NCI-H82 (cell line): ENCODE measurements at places on chromosomes 11 and 22.

DNA sequence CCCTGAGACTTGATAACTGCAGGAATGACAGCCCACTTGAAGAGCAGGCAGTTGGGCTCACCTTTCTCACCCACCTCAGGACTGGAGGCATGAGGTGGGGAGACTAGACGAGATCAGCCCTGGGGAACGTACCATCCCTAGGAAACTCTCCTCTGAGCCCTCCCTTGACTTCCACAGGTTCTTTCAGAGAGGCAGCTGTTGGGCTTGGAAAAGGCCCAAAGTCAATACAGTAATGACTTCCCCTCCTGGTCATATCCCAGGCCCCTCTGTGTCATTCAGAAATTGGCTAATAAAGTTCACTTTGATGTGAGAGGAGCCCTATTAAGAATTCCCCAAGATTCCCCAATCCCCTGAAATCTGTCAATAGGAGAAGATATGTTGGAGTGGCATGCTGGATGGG lies 5.8 kb upstream of the NECTIN1 start:
- DNase-seq = no peak

DNA sequence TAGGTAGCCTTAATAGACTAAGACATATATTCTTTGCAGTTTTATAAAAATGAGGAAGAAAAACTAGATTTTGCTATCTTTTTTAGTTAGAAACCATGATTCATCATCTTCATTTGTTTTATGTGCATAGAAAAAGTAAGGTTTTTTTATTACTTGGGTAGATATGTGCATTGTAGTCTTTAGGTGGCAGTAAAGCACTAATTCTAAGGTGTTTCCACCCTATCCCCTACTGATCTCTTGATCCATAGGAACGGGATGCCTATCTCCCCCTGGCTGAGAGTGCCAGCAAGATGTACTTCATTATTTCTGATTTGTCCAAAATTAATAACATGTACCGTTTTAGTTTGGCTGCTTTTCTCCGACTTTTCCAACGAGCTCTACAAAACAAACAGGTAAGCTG lies 148.1 kb downstream of the DYNC2H1 start:
- peak; percentile 59 for DNase-seq

DNA sequence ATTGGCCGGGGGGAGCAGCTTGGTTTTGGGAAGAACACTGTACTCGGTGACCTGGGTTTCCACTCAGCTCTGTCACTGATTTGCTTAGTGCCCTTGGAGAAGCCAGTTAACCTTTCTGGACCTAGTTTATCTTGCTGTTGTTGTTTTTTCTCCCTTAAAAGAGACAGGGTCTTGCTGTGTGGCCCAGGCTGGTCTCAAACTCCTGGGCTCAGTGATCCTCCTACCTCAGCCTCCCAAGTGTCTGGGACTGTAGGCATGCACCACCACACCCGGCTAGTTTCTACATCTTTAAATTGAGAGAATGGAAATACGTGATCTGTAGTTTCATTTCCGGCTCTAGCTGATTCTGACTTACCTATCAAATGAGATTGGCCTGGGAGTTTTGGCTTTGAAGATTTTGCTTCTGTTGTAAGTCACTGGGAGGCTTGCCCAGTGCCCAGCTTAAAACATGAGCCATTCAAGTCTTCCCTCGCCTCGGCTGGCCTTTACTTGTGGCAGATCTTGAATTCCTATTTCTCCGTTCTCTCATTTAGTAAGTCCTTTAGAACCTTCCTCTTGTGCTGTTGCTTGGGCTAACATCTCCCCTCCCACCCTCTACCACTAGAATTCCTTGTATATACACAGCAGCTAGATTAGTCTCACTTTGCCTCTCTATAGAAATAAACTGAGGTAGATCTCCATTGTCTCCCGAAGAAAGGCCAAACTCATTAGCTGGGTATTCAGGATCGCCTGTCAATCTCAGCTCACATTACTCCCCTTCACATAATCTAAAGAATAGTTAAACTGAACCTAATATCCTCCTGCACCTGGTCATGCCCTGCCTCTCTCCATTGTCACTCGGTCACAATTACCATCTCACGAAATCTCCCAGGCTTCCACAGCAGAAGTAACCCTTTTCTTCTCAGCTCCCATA lies 87.7 kb upstream of the SLC25A18 start:
- no peak for DNase-seq

DNA sequence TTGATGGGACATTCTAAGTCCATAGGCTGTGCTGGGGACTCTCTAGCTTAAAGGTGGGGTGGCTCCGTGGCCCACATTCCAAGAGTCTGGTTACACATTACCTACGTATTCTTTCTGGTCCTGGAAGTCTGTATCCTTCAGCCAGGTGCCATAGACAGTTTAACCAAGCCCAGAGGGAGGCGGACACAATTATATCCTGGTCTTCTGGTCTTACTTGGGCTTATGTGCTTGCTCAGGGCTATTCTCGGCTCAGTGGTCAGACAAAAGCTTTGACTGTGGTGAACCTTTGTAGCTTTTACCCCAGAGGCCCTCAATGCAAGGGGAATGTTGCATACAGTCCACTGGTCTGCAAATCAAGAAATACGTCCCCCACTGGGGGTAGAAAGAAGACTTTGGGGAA lies 3.4 kb upstream of the INCENP start:
- no peak for DNase-seq

DNA sequence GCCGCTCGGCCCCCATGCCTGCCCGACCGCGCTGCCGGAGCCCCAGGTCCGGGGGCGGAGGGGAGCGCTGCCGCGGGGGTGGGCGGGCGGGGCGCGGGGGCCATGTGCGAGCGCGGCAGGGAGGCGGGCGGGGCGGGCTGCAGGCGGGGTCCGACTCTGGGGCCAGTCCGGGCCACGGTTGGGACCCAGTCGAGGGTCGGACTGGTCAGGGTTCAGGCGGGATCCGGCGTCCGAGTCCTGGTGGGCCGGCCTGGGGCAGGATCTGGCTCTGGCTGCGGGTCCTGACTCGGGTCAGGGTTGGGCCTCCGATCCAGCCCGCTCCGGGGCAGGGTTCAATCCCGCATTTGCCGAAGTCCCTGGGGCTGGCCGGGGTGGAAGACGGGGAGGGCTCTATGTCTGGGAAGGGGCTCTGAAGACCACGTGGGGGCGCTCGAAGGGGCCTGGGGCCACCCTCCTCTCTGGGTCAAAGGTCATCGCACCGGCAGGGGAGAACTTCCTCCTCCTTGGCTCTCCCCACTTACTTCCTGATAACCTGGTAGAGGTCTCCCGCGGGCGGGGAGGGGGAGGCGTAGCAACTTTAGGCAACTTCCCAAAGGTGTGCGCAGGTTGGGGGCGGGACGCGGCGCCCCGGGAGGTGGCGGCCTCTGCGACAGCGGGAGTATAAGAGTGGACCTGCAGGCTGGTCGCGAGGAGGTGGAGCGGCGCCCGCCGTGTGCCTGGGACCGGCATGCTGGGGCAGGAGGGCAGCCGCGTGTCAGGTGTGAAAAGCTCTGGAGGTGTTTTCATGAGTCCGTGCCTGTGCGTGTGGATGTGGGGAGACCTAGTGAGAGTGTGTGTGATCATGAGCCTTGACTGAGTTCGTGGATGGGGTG lies 603 bp downstream of the ESRRA start:
- peak; percentile 73 for DNase-seq

- no peak for DNase-seq
Measured at GRCh38 chr11:68546555-68546954, 86.0 kb downstream of the PPP6R3 start.

DNA sequence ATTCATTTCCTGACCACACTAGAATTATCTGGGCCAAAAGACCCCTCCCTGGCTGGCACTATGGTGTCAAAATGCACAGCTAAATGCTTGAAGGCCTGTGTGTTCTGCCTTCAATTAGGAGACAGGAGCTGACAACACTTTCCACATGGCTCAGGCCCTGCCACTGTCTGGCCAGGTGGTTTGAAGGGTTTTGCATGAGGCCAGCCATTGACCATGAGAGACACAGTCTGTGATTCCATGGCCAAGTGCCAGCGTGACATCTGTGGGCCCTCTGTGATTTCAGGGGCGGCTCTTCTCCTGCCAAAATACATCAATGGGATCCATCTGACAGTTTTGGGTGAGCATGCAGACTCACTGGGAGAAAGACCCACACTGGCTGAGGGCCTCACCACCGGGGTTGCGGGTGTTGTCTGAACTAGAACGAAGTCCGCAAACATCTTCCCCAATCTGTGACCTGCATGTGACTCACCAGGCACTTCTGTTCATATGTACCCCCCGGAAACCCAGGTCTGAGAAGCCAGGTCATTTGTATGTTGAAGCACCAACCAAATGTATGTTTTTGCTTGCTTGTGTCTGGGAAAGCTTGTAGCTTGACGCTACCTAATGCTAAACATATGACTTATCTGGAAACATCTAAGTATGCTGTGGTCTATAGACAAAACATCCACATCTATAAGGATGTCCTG lies 20.7 kb upstream of the NAV2 start:
- no peak for DNase-seq
